CD4-positive, alpha-beta T cell treated with Interleukin-1 beta for 1 hour (primary cell): ENCODE measurements at places on chromosomes 6 and 20.

GRCh38 chr6:16583144-16583762 is 178.0 kb downstream of the ATXN1 start:
- no peak for DNase-seq

- no peak for DNase-seq
Observed at GRCh38 chr20:42957704-42958095, 232.0 kb downstream of the PTPRT start.

DNA sequence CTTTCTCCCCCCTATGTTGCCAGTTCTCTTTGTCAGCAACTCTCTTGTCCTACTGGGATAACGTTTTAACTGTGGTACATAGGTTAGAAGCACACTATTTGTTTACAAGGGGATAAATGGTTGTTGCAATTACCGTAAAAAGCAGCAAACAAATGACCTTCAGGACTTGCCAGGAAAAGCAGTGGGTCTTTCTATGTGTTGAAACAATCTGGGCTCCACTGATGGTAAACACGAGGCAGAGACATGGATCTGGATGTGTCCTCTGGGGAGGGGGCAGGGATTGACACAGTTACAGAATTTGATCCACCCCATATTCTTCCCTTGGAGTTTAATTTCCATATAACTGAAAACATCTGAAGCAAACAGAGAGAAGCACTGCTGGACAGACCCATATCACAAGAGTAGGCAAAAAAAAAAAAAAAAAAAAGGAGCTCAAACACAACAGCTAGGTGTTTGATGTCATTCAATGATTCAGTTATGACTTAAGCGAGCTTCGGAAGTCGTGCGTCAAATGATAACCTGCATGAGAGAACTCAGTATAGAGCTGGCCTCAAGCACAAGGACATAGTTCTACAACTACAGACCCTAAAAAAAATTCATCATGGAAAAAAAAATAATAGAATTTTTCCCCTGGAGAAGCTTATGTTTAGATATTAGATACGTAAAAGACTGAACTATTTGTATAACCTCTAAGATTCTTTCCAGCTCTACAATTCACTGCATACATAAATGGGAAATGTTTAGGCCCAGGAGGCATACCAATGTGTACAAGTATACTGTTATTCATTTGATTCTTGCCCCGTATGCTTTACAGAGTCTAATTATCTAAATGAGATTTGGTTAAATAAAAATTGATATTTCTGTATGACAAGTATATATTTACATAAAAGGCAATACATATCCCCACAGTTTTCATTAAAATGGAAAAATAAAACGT is 127.7 kb downstream of the ALDH8A1 start:
- no peak for DNase-seq

- no peak for DNase-seq
Observed at GRCh38 chr6:16572943-16573342, 188.3 kb downstream of the ATXN1 start.

DNA sequence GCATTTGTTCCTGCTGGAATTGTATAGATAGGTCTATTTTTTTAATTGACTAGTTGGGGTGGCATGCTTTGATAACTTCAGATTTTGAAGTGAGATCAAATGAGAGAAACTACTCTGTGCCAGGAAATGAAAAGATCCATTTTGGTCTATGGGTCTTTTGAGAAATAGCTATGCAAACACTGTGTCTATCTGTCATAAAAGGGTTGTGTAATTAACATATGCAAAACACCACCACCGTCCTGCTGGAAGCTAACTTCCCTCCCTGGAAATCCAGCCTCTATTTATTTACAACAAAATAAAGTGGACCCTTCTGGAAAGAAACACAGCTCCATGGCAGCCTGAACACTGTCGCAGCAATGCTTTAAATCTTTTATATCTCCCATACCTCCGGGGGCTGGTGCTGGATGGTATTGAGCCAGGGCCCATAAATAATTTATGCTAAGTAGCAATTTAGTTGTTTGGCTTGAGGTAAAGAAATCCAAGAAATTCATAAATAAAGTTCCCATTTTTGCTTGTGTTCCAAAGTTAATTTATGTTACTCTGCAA is 244.2 kb upstream of the POU3F2 start:
- DNase-seq = no peak

DNA sequence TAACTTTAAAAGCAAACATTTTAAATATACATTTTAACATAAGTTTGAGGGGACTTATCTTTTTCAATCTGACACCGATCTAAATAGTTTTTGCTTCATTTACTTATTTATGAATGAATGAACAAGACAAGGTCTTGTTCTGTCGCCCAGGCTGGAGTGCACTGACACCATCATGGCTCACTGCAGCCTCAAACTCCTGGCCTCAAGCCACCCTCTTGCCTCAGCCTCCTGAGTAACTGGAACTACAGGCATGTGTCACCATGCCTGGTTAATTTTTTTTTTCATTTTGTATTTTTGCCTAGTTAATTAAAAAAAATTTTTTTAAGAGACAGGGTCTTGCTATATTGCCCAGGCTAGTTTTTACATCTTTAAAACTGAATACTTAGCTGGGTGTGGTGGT is 25.4 kb downstream of the FBXO9 start:
- DNase-seq = no peak

GRCh38 chr20:47667531-47668312 is 117.6 kb downstream of the SULF2 start:
- DNase-seq = no peak

DNA sequence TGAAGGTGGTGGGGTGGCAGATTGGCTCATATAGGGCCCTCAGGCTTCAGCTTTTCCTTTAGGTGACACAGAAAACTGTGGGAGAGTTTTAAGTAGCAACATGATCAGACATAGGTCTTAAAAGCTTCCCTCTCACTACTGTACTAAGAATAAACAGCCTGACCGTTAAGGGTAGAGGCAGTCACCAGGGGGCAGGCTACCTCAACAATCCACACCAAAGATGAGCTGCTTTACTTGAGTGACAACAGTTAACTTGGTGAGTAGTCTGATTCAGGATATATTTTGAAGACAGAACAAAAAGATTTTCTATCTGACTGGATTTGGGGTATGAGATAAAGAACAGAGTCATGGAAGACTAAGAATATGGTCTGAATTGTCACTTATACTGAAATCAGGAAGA is 193.1 kb upstream of the SHLD1 start:
- DNase-seq = peak; percentile 57

- DNase-seq = no peak
Observed at GRCh38 chr6:71478834-71479541, 190.4 kb downstream of the OGFRL1 start.

- DNase-seq = no peak
Observed at GRCh38 chr20:8152183-8152582, 20.1 kb downstream of the PLCB1 start.

GRCh38 chr20:56439771-56440291 is 27.8 kb downstream of the CASS4 start:
- no peak for DNase-seq

- DNase-seq = no peak
Observed at GRCh38 chr6:159533016-159533415, 160.0 kb downstream of the SOD2 start.

DNA sequence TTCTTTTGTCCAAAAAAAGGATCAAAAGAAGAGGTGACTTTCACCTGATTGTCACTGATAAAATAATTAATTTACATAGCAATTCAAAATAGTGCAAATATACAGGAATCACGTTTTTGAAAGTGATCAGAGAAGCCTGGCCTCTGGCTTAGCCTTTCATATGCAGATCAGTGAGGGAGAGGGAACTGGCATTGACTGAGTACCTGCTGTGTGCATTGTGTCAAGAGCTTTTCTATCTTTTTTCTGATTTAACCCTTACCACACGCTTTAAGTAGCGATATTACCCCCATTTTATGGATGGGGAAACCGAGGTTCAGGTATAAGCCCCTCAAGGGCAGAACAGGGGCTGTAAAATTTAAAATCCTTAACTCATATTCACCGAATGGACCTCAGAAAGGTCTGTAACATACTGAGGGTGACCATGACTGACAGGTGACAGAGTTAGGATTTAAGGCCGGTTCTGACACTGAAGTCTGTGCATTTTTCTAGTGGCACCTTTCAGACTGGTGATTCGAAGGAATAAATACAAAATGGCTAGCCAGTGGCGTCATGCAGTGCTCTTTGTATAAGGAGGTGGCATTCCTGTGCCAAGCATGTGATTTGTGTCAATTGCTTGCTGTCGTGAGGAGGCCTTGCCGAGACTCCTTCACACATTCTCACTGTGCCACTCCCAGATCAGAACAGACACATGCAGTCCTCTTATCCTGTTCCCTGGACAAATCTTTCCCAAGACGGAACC is 310.2 kb downstream of the TSHZ2 start:
- no peak for DNase-seq

DNA sequence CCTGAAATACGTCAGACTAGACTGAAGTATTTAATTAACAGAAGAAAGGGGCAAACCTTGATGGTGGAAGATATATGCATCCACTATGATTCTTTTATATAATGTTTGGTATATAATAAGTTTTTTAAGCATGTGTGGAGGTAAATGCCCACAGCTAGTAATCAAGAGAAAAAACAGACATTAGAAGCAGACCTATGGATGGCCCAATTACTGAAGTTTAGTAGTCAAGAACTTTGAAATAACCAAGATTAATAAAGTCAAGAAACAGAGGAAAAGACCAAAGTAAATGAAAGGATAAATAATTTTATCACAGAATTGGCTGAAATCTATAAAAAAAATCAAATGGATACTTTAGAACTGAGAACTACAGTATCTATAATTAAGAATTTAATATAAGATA is 15.3 kb downstream of the TTI1 start:
- no peak for DNase-seq

DNA sequence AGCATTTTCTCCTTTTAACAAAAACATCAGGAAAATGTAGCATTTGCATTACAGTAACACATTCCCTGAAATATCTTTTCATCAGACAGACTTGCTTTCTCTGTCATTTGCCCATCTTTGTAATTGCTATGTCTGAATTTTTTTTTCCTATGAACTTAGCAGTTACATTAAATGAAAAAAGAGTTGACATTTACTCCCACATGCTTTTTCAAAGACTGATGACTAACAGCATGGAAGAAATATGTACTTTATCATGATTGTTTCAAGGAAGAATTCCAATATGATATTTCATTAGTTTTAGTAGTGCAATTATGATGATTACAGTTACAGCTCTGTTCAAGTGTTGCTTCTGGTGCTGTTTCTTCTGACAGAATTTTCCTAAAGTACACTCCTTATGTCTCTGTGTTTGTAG is 864.5 kb upstream of the MAN1A1 start:
- no peak for DNase-seq

GRCh38 chr6:167092672-167093339 is 30.1 kb upstream of the CCR6 start:
- no peak for DNase-seq

- DNase-seq = no peak
Observed at GRCh38 chr6:39296745-39297640, 17.2 kb downstream of the KCNK17 start.

GRCh38 chr20:47406849-47407682 is 50.6 kb upstream of the ZMYND8 start:
- no peak for DNase-seq

DNA sequence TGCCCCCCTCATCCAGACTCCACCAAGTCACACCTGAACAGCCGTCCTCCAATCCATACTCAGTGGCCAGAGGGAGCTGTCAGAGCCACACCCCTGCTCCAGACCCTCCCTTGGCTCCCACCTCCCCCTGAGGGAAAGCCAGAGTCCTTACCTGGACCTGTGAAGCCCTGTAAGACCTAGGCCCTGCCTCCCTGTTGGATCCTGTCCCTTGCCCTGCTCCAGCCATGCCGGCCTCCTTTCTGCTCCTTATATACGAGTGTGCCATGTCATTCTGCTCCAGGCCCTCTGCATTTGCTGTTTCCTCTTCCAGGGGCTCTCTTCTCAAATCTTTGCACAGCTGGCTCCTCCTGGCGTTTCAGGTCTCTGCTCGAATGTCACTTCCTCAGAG is 100.3 kb upstream of the MYL9 start:
- DNase-seq = no peak

DNA sequence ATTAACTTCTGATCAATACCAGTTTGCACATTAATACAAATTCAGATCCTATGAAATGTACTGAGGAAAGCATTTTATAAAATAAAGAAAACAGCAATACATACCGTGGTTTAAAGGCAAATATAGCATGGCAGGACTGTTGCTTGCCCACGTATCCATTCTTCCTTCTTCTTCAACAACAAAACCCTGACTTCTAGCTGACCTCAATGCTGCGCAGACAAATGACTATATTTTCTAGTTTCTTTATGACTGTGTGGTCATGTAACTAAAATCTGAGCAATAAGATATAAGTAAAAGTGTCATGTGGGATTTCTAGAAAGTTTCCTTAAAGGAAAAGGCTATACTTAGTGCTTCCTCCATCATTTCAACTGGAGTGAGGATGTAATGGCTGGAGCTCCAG is 85.0 kb downstream of the CDC40 start:
- DNase-seq = no peak

GRCh38 chr6:71510856-71511255 is 222.2 kb downstream of the OGFRL1 start:
- no peak for DNase-seq

DNA sequence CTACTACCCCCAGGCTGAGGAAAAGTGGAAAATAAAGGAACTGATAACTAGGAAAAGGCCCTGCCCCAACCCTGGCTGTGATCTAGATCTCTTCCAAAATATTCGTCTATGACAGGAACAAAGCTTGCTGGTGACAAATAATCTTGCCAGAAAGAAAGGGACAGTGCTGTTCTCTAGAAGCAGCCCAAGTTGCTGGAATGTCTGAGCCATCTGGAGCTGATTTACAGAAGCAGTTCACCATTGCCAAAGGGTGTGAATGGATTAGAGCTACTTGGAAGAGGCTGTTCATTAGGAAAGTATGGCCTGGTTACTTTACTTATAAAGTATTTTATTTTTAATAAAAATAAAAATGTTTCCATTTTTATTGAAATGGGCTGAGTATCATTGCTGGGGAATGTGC is 146.3 kb downstream of the EPM2A start:
- no peak for DNase-seq

- DNase-seq = no peak
Observed at GRCh38 chr6:132952986-132953385, 138.6 kb downstream of the RPS12 start.

- no peak for DNase-seq
Observed at GRCh38 chr6:40996591-40997233, 42.3 kb downstream of the UNC5CL start.

DNA sequence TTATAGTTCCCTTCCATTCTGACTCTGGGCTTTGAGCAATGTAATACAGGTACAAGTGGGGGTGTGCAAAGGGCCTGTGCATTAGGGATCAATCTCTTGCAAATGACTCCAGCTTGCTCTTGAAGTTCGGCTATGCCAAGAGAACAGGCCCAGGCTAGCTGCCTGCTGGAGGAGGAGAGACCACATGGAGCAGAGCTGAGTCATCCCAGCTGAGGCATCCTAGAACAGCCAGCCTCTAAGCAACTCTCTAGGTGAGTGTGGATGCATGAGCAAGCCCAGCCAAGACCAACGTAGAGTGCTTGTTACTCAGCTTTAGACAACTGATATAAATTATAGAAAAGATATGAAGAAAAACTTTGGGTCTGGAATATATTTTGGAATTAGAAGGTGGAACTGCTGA is 47.6 kb upstream of the RBM24 start:
- no peak for DNase-seq

DNA sequence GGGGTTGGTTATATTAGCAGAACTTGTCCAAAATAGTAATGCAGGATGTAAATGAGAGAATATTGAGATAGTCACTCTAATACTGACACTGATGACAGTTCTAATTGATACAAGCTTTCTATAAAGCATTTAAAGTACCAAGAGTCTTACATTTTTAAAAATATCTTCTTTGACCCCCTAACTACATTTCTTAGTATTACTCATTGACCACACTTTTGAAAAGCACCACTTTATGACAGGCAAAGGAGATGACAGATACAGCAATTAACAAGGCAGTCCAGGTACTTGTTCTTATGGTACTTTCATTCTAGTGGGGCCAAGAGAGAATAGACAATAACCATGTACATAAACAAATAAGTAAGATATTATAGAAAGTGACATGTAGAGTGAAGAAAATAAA is 139.4 kb upstream of the EYA4 start:
- no peak for DNase-seq
